ENCODE measurements at places on chromosomes 5 and 9.

DNA sequence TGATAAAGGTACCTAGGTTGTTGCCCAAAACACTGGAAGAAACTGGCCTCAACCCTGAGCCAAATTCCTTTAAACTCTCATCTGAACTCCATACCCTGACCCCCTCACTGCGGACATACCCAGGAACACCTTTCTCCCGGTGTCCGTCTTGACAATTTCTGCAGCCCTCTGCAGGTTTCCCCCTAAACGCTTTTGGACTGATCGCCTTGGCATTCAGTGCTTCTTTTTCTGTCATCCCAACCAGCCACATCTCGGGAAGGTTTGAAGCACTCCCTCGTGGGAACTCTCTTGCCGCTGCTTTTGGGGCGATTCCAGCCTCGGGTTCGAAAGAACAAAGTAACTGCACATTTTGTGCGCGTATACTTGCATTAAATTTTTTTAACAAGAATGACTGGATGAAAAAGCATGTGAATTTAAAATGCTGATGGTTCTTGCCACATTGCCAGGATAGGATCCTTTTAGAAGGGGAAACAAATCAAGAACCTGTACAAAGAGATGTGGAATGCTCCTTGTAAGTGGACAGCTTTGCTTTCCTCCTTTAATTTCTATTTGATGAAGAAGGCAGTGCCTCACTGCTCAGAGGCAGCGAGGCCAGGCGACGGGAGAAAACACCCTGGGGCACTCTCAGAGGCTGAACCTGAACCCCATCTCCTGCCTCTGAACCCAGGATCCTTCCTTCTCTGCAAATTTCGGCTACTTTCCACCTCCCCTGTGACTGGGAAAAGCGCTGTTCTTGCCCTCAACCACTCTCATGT is 615 bp downstream of the PSMD5 start:
- DNase-seq = no peak

- DNase-seq = no peak
Measured at GRCh38 chr5:126998201-126998631, 32.1 kb downstream of the MARCHF3 start.

DNA sequence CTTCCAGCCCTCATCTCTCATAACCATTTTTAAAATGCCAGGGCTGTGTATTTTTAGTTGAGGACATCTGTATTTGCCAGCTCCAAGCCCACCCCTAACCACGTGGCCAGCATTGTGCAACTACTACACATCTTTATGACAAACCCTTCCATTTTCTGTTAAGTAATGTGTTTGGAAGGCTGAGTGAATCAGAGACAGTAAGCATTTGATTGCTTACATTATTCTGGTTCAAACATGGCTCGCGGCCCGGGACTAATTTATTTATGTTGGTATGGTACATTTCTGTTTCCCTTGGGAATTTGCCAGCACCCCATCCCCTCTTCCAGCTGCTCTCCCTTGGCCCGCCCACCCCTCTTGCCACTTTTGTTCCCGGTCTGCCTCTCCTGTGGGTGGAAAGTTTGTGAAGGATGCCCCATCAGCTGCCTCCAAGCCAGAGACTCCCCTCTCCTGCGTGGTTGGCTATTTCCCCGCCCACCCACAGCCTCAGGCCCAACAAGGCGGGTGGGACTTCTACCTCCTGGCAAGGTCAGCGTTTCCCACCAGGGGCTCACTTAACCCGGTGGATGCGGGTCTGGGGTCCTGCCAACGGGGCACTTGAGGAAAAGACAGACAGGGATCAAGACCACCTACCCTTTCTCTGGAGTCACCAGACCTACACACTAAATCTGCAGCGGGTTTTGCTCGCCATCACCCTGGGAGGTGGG is 162.2 kb downstream of the HSD17B3 start:
- DNase-seq = no peak

- DNase-seq = no peak
Measured at GRCh38 chr5:147746986-147747385, 35.5 kb downstream of the JAKMIP2 start.

- DNase-seq = no peak
Measured at GRCh38 chr9:129719135-129719534, 33.7 kb downstream of the PTGES start.

GRCh38 chr5:55220433-55221185 is 6.5 kb downstream of the MCIDAS start:
- DNase-seq = no peak

DNA sequence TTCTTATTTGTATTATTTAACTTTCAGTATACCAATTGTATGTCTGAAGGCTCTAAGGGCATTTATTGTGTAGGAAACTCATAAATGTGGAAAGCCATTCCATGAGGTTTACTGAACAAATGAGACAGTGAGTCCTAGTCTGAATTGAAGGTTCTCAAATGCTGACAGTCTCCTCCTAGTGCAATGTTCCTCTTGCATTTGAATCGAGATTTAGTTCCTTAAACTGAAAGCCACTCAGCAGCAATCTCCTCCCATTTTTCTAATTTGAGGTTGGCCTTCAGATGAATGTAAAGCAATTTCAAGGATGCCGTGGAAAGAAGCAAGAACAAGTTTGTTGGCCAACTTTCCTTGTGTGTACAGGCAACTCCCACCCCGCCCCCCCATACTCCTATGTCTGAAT is 493.2 kb upstream of the KLF4 start:
- no peak for DNase-seq

GRCh38 chr5:77200663-77201062 is 9.8 kb upstream of the PDE8B start:
- DNase-seq = no peak

DNA sequence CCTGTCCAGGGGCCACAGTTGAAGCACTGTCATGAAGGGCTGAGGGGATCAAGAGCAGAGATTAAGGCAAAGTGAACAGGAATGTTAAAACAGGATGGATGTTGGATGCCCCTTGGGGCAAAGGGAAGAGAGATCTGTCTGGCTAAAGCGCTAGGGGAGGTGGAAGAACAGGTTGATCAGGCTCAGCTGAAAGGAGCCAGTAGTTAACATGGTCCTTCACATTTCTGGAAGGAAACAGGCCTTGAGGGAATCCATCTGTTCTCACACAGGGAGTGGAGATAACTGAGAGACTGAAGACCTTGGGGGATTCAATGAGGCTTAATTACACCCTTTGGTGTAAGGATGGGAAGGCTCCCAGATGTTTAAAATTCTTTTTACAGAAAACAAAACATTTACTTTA is 5.8 kb downstream of the HAPLN1 start:
- DNase-seq = no peak

DNA sequence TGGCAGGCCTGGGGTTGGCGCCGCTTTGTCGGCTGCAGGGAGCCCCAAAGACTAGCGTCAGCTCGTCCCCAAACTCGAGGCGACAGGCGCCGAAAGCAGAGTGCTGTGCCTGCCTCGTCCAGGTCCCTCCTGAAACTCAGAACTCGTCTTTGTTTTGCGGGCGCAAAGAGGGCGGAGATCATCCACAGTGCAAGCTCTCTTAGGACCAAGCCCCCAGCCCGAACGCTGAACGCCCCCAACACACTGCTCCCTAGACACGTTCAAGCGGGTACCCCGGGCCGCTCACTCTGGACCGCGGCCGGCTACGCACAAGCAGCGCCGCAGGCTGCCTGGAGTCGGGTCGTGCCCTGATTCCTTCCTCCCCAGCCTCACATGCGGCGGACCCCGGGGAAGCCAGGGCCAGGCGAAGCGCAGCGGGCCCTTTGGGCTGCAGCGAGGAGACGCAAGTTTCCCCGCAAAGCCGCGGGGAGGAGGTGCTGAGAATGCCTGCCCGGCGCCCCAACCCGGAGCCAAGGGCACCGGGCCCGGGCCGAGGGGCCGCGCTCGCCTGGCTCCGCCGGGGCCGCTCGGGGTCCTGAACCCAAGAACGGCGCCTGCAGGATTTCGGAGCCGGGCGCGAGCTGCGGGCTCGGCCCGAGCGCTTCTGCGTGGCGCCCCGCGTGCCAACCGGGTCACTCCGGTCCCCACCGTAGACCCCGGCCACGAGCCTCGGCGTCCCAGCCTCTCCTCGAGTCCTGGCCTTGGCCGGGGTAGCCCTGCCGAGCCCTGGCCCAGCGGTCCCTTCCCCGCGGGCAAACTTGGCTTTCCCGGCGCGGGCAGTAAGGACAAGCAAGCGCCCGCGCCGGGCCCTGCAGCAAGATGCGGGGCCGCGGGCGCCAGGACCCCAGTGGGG is 738 bp downstream of the FSTL4 start:
- no peak for DNase-seq

DNA sequence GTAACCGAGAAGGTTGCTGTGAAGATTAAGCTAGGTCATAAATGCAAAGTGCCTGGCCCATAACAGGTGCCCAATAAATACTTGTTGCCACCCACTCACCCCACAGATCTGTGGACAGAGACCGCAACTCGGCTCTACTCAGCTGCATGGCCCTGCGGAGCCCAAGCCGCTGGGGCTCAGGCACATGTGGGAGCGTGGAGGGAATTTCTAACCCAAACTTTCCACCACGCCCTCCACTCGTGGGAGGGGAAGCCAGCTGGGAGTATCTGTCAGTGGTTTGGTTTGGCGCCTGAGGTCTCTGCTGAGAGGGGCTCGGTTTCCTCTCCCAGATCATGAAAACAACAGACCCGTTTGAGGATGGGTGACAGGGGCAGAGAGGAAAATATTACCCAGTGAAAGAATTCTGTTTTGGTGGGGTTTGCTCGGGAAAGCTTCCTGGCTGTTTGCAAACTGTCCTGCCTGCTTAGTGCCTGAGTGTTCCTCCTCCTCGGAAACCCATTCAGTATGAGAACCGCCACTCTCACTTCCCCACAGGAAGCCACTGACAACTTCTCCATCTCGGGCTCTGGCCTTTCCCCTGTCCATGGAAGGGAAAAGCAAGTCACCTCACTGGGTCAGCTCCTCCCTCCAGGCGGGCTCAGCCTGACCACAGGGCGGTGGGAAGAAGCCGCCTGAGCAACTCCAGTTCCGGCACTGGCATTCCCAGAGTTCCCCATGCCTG is 60.1 kb downstream of the RGS3 start:
- DNase-seq = peak; percentile 32

- no peak for DNase-seq
Measured at GRCh38 chr9:26399556-26399955, 493.0 kb downstream of the CAAP1 start.

GRCh38 chr5:15501091-15501791 is 1.3 kb downstream of the FBXL7 start:
- no peak for DNase-seq

- no peak for DNase-seq
Measured at GRCh38 chr5:139177809-139178588, 20.2 kb downstream of the SIL1 start.

DNA sequence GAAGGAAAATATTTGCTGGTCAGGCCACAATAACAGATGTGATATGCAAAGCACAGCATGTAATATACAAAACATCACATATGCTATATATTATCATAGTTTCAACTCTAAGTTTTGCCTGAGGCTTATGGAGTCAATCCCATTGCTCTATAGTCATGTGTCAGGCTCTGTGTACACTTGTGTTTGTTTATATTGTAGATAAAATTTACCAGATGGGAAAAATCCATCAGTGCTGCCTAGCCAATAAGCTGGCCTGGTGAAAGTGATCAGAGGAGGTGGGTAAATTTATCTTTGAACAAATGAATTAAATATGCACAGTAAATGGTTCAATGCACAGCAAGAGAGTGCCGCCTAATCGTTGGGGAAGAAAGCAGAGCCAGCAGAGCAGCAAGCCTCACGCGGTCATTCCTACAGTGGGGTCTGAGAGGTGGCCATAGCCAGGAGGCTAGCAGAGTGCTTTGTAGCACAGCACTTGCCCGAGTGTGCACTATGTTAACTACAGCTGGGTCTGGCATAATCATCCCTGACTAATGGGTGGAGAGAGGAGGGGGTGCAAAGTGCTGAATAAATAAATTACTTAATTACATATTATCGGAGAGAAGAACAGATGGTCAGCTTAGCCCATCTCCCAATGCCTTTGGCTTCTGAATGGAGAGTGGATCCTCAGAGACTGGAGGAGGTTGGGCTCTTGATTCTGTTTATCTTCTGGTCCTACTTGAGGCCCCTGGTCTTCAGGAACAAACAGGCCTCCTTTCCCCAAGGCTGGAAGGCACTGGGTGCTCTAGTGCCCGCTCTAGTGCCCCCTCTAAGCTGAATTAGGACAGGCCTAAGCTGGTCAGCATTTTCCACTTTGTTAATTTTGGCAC is 153.5 kb downstream of the MAT2B start:
- DNase-seq = no peak

GRCh38 chr5:168273056-168273980 is 18.1 kb upstream of the WWC1 start:
- no peak for DNase-seq

GRCh38 chr5:150703762-150704161 is 2.9 kb upstream of the RBM22 start:
- DNase-seq = no peak

DNA sequence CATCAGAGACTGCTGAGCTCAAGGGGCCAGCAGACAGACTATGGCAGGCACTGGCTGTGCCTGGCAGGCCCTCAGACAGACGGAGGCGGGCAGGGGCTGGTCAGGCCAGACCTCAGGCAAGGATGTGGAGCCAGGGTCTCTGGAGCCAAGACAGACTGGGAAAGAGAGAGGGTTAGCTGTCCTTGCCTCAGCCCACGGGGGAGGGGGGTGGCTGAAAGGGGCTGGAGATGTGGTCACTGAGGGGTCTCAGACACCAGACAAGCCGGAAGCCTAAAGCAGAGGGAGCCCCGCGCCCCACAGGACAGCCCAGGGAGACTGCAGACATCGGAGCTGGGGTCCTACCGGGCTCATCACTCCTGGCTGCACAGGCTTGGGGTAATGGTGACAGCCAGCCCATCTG is 141.2 kb upstream of the FOXD4L5 start:
- DNase-seq = no peak

DNA sequence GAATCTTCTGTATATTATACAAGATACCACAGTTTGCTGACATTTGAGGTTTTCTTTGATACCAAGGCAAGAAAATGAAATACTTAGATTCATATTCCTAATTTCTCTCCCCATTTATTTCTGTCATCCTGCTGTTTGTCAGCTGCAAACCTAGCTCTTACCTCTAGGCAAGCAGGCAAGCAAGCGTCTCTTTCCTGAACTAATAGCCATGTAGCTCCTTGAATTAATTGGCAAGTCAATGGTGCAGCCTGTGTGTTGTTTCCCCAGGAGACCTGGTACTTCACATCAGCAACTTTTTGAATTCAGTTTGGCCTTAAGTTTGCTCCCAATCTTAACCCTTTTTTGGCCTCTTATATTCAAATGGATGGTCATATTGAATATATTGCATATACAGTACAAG is 573.6 kb upstream of the ARRDC3 start:
- no peak for DNase-seq

GRCh38 chr9:136407911-136408310 is 2.5 kb downstream of the ENTR1 start:
- no peak for DNase-seq

GRCh38 chr5:125227333-125228095 is 481.1 kb upstream of the ZNF608 start:
- DNase-seq = no peak

DNA sequence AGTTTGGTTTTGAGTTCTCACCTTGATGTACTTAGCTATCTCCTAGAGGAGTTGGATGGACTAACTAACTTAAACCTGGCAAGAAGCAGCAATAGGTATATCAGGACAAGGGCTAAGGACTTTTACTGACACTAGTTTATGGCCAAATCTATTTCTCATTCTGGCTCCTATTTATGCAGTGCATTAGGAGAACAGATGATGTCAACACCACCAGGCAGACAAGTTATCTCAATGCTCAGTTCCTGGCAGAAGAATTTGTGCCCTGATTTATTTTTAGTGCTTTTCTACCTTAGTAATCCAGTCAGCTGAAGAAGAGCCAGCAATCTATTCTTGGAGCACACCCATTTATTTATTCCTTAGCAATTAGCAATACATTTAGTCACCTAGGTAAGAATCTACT is 30.7 kb upstream of the MYOT start:
- no peak for DNase-seq
